ENCODE measurements at places on chromosomes 6 and 20.

DNA sequence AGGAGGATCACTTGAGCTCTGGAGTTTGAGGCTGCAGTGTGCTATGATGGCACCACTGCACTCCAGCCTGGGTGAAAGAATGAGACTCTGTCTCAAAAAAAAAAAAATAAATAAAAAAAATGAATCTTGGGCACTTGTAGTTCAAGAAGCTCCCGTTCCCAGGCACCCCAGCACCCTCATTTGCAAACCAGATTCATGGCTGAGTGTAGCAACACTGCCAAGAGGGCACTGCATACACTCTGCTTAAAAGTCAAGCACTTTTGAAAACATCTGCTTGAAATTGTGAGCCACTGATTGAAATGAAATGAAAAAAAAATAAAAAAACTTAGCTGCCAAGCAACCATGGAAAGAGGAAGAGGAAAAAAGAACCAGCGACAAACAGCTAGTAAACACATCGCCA is 124.7 kb upstream of the SASH1 start:
- DNase-seq, result no peak

- no peak for DNase-seq
Measured at GRCh38 chr6:109261811-109262210, 120.5 kb downstream of the CD164 start.

GRCh38 chr6:133707456-133707855 is 181.5 kb upstream of the TCF21 start:
- DNase-seq, result no peak

DNA sequence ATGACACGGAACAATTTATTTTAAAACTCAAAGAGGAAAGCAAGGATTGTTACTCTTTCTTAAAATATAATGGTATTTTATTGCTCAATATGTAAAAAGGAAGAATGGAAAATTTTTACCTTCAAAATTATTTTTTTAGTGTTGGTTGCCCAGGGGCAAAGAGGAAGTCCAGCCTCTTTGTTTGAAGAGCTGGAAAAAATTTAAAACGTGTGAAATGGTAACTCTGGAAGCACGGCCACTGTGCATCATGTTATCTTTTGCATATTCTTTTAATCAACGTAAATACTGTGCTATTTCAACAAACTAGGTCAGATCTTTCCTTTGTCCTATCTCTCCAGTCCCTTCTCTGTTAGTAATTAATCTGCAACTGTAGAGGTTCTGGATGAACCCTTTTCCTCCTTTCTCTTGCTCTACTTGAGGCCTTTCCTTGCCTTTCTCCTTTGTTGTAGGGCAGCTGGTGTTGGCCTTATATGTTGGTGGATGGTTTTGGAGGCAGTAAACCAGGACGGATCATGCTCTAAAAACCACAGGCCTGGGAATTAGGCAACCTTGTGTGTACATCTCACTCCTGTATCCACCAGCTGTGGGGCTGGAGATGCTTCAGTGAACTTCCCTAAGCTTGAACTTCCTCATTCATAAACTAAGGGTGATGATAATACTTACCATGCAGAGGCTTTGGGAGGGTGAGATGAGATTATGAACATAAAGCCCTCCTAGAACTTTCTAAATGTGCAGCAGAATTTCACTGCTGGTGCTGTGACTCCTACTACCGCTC is 143.3 kb downstream of the PRL start:
- no peak for DNase-seq

GRCh38 chr20:23435626-23436539 is 3.6 kb upstream of the CSTL1 start:
- DNase-seq, result no peak

GRCh38 chr20:52201395-52201794 is 9.8 kb upstream of the ZFP64 start:
- DNase-seq, result no peak

GRCh38 chr6:159608961-159609651 is 83.9 kb downstream of the SOD2 start:
- DNase-seq, result no peak

Measured in activated CD8-positive, alpha-beta memory T cell treated with anti-CD3 and anti-CD28 coated beads for 4 hours (primary cell).